ENCODE measurements at places on chromosomes 3 and 15.

- DNase-seq, result no peak
These were observed 7.2 kb downstream of the LIPC start for GRCh38 chr15:58438956-58439355.

DNA sequence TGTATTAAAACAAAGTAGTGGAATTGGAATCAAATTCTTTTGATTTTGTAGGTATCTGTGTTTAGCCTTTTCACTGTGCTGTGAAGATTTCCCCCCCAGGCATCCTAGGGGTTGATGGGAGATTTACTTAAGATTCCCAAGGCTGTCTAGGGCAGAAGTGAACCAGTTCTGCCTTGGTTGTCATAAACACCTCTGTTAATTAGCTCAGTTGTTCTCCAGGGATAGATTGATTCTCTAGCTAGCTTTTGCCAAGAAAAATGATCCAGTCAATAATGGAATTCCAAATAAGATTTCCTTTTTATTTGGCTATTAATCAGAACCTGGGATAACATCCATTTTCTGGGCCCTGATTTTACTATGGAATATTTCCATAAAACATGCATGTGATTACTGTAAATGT is 12.7 kb downstream of the DAG1 start:
- DNase-seq, result no peak

GRCh38 chr3:194102436-194102835 is 33.5 kb upstream of the HES1 start:
- DNase-seq, result no peak

DNA sequence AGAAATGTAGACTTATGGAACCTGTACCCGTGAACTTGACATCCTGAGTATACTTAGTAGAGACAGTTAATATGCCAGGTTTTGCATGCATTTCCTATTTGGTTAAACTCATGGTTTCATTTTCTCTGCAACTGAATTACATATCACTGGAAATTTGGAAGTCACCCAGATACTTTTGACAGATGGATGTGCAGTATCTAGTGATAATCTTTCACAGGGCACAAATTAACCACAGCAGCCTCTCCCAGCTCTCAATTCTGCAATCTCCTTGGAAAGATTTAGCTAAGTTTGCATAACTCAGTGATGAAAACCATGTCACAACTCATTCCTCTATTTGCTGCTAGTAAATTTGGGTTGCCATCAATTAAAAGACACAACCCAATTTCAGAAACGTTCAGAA is 162.3 kb upstream of the TPM1 start:
- DNase-seq, result no peak

- no peak for DNase-seq
These were observed 269.3 kb downstream of the TBL1XR1 start for GRCh38 chr3:176927706-176928581.

GRCh38 chr3:72798552-72799195 is 49.6 kb downstream of the SHQ1 start:
- no peak for DNase-seq

Measured in activated T-cell treated with anti-CD3 and anti-CD28 coated beads for 4 hours (primary cell).